GM18507 (cell line): ENCODE measurements at places on chromosomes 4 and X.

DNA sequence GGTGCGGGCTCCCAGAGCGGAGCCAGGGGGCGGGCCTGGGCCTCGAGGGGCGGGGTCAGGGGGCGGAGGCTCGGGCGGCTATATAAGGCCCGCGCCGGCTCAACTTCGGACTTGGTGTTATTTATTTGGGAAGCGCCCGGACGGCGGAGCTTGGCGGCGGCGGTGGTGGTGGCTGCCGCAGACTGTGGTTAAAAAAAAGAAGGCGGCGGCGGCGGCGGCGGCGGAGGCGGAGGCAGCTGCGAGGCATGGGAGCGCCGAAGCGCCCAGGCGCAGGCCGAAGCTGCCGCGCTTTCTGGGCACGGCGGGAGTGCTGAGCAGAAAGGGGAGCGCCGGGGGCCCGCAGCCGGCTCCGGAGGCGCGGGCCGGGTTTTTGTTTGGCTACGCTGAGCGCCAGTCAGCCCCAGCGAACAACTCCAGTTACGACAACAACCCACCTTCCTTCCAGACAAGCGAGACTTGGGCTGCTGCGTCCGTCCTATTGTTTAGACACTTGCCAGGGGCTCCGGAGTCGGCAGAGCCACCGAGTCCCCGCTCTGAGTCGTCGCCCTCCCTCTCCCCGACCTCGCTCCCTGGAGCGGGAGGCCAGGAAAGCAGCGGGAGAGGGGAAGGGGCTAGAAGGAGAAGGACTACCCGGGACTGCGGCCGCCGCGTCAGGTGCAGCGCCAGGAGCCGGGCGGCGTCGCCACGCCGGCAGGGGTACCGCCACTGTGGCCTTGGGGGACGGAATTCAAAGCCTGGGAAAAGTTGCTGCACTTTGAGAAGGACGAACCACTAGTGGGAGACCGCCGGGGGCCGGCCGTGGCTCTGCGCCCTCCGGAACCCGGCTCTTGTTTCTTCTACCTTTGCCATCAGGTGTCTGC lies at the start of gene SLIT2:
TSS of gene SLIT2 (plus strand) at position 110 of the 860 bp plus-strand sequence. CDS start 1,911 bp downstream, outside the sequence.
- DNase-seq: peak; percentile 30

DNA sequence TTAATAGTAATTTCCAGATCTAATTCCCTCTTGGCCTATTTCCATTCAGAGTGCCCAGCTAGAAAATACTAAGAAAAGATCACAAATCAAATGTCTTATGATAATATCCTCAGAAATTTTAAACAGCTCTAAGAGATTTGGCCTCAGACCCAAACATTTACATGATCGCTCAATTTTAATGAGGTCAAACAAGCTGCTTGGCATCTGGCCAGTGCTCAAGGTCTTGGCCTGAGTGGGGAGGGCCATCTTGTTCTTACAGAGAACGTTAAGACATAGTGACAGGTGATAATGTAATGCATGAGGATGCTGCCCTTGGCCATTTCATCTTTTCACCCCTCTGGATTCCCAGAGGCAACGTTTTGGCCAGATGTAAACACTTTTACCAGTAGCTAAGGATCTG lies 159.2 kb upstream of the SLC7A11 start:
- no peak for DNase-seq

- DNase-seq: no peak
These were observed 92.7 kb downstream of the LARP1B start for GRCh38 chr4:128153800-128154199.

- DNase-seq: no peak
These were observed 21.8 kb downstream of the NOP14 start for GRCh38 chr4:2941138-2942036.

DNA sequence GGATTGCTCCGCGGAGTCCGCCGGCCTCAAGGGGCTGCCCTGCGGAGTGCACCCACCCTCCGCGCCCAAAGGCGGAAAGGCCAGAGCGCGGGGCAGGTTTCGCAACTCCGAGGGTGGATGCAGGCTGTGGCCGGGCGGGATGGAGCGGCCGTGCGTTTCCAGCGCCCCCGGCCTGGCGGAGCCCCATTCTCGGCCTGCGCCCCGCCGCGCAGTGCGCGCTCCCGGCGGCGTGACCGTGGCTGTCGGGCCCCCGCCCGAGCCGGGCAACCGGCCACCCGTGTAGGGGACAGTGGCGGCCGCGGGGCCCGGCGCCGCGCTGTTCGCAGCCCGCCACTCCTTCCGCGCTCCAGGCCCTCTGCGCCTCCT lies 331 bp downstream of the SETD7 start:
- DNase-seq: no peak

GRCh38 chrX:1442016-1442665 lies 10.6 kb downstream of the ASMTL start:
- DNase-seq: no peak

DNA sequence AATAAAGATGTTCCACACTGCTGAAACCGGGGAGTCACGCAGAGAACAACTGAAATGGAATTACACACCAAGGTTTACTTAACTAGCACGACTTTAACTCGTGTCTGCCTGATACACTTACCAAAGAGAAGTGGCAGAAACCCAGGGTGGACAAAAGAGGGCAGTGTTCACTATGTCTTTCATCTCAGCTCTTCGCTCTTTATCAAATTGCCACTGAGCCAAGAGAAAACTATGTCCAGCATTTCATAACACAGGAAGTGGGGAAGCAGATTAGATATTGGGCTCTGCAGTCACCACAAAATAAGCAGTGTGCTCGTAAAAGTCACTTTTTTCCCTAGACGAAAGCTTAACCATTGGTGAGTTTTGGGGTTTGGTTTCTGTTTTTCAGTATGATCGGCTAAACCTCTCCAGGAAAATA lies 155.7 kb downstream of the CHIC2 start:
- DNase-seq: peak; percentile 28

- DNase-seq: no peak
These were observed 99.2 kb downstream of the DOCK11 start for GRCh38 chrX:118594697-118595420.

DNA sequence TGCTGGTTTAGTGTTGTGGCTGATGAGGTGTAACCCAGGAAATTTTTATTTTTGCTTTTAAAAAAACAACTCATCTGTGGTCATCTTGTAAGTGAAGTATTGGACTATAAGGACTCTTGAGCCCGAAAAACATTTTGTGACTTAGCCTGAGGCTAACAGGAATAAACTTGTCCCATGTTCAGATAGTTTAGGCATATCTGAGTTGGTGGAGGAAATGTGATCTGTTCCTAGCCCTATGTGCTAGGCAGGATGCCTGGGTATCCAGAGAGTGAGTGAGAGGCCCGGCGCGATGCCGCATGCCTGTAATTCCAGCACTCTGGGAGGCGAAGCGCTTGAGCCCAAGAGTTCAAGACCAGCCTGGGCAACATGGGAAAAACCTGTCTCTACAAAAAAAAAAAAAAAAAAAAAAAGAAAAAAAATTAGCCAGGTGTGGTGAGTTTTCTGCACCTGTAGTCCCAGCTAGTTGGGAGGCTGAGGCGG lies 3.7 kb downstream of the SMS start:
- DNase-seq: no peak

GRCh38 chr4:18127030-18127429 lies 105.5 kb upstream of the LCORL start:
- DNase-seq: no peak

GRCh38 chr4:1347410-1347864 lies 429 bp downstream of the UVSSA start:
- peak; percentile 46 for DNase-seq

DNA sequence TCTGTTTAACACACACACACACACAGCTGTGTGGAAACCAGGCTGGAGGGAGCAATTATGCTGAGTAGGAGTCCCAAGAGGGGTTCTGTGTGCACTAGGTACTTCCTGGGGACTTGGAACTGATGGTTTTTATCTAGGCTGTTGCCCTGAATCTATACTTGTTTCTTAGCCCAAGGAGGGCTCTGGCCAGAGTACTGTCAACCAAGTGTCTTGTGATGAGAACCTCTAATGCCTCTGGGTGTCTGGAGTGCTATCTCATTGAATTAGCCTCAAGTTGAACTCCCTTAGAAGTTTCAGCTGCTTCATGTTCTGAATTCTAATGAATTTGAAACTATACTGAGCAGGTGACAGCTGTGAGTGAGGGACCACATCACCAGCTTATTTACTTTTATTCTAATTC lies 16.6 kb downstream of the ARHGAP24 start:
- DNase-seq: no peak

- no peak for DNase-seq
These were observed 54.2 kb downstream of the QRFPR start for GRCh38 chr4:121326597-121326996.

DNA sequence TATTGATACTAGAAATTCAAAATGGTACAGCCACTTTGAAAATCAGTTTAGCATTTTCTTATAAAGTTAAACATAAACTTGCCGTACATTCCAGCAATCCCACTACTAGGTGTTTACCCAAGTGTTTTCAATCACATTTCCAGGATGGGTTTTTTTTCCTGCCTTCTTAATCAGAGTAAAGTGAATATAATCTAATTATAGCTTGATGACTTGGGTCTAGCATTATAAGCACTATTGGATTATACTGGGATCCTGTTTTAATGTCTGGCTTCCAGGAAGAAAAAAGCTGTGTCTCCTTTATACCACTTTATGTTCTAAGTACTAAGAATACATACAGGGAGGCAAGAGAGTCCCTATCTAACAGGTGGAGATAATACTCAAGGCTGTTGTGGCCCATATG lies 103.3 kb upstream of the KLHL13 start:
- no peak for DNase-seq

DNA sequence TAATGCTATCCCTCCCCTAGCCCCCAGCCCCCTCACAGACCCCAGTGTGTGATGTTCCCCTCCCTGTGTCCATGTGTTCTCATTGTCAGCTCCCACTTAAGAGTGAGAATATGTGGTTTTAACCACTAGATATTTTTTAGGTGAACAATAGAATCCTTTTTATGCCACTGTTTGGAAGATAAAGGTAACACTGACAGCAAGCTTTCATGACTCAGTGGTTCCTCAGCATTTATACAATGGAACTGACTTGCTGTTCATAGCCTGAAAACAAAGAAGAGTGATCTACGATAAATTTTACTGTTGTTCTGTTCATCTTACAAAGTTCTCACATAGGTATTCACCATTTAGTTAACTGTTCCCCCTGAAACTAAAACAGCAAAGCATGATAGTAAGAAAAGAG lies 147.8 kb downstream of the ARHGAP10 start:
- no peak for DNase-seq

DNA sequence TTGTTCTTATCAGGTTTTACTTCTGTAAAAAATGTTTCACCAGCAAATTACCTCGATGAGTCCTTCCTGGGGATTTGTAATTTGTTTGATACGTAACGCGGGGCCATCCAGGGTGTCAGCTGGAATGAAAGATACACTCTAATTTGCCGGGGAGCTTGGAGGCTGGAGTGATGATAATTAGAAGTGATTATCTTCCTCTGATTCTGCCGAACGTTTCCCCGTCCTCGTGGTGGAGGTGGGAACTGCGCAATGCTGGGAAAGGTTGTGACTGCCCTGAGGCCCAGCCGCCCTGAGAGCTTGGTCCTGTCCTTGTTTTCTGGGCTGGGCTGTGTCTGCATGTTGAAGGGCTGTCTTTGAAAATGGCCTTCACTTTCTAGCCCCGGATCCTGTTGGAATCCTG lies 48.0 kb downstream of the SORCS2 start:
- no peak for DNase-seq

DNA sequence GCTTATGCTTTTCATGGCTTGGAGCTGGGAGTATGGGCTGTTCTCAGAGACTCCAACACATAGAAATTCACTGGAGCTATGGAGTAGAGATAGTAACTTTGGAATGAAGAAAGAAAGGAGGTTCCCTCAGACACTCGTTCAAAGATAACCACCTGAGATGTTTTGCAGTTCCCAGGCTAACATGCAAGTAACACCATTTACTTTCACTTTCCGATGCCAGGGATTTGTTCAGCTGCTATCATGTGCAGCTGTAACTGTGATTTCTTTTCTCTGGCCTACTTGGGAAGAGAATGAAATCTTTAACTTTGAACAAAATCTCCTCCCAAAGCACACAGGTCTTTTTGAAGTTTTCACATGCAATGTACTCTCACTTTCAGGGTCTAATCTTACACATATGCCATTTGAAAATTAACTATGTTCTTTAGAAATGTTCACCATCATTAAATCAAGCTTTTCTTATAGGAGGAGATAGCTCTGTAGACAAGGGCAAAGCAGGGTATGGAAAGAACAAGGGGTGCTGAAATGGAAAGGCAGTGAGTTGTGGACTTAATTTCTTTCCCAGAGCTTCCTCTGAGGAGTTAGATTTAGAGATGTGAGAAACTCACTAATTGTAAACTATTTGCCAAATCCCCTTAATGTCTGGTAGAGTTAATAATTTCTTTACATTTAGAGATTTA lies 514.3 kb downstream of the PDHA2 start:
- no peak for DNase-seq

- no peak for DNase-seq
These were observed 150.1 kb downstream of the HNRNPD start for GRCh38 chr4:82223715-82224114.

DNA sequence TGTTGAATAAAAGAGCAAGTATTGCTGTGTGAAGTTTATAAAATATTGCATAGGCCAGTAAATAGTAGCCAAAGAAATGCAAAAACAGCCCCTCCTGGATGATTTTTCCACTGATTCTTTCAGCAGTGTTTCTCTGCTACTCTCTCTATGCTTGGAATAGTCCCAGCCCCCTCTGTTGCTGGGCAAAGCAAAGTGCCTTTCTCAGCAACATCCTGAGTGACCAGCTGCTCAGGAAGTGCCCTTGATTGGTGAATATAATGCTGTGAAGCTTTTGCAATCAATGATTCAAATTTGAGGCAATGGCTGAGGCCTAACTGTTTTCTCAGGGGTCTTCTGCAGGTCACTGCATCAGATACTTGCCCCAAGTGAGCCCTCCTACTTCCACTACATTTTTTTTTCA lies 656.7 kb downstream of the ZNF674 start:
- DNase-seq: no peak

- DNase-seq: no peak
These were observed 81.5 kb downstream of the PJA1 start for GRCh38 chrX:69083801-69084200.

- DNase-seq: no peak
These were observed 116.2 kb upstream of the PCDH18 start for GRCh38 chr4:137648531-137648930.

- no peak for DNase-seq
These were observed 578.7 kb downstream of the BCOR start for GRCh38 chrX:39519030-39519488.

DNA sequence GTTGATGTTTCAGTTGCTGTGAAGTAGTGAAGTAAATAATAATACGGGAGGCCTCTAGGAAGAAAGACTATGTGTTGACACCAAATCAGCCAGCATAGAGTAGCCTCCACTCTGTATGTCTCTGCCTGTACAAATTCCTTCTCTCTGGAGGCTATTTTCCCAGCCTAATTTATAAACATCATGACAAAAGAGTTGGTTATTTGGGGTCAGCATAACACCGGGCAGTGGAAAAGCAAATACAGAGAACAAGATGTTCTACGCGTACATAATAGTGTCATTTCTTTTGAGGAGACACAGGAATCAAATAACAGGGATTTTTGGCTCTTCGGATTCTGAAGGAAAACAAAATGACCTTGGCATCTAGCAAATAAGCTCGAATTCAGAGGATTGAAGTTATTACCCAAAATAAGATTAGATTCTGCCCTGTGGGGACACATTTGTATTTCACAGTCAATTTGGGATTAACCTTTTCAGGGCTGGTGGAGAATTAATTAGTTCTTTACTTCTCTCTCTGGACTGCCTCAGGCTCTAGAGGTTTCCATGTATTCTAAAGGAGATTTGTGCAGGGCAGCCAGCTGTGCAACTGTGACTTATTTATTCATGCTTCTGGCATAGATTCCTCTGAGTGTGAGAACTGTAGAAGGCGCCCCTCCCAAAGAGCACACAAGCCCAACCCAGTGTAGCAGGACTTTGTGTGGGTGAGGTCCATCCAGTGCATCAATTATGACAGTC lies 14.1 kb upstream of the SYTL4 start:
- DNase-seq: no peak
